ENCODE measurements at places on chromosomes 7 and 10. TPM values are rescaled to one million over a fixed set of nuclear protein-coding genes. Genes with fewer than 3 reads are reported as not detected.

DNA sequence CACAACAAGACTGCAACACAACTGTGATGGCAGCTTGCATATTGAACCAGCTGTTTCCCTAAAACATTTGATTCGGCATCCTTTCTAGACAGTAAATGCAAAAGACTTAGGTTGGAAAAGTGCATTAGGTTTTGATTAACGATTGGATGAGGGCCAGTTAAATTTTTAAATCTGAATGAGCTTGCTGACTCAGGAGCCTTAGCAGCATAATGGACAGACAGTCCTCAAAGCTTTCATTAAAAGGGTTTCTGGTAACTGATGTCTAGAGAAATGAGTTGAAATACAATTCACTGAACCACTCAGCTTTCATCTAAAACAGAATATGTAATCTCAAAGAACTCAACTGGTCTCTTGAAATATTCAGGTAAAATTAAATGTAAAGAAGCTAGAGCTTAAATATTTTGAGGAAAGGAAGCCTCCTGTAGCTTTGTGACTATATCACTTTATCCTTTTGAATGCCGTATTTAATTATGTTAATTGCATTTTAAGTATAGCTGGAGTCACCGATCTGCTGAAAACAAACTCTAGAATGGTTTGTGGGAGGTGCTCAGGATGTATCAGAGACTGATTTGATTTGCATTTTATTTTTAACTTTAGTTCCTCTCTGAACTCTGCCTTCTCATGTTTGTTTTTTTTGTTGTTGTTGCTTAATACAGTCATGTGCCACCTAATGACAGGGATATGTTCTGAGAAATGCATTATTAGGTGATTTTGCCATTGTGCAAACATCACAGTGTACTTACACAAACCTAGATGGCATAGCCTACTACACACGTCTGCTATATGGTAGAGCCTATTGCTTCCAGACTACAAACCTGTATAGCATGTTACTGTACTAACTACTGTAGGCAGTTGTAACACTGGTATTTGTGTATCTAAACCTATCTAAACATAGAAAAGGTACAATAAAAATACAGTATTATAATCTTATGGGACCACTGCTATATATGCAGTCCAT lies 29.2 kb upstream of the ATRNL1 start:
- no peak for DNase-seq

- DNase-seq, result no peak
These were observed 97.3 kb downstream of the CFAP58 start for GRCh38 chr10:104450954-104451353.

DNA sequence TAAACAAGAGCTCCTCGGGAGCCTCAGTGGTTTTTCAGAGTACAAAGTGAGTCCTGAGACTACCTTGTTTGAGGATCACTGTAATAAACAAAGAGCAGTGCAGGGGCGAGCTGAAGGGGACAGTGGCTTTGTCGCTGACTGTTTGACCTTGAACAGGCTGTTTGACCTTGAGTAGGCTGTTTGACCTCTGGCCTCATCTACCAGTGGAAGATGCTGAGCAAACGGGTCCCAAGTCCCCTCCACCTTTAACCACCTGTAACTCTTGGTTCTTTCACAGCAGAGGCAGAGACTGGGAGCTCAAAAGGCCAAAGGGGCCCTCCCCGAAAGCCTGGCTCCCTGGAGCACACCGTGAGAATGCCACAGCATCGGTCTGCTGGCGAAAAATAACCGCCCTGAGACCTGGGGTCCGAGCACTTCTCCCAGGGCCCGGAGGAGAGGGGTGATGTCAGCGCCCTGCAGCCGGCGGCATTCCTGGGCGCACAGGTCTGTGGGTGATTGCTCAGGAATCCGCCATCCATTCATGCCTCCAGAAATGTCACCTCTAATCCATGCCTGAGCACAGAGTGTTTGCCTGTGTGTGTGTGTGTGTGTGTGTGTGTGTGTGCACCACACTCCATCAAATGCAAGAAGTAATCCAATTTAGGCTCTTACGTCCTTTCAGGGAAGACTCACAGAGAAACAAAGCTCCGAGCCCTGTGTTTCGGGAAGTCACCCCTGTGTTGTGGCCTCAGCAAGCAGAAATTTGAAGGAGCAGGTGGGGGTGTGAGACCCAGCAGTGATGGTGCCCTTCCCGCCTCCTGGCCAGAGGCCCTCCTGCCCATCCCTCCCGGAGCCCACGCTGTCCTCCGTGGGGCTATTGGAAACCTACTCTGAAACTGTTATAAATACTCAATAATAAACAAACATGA lies 66.5 kb downstream of the ASB13 start:
- no peak for DNase-seq

GRCh38 chr10:49353026-49353894 lies 42.6 kb downstream of the DRGX start:
- DNase-seq, result no peak

DNA sequence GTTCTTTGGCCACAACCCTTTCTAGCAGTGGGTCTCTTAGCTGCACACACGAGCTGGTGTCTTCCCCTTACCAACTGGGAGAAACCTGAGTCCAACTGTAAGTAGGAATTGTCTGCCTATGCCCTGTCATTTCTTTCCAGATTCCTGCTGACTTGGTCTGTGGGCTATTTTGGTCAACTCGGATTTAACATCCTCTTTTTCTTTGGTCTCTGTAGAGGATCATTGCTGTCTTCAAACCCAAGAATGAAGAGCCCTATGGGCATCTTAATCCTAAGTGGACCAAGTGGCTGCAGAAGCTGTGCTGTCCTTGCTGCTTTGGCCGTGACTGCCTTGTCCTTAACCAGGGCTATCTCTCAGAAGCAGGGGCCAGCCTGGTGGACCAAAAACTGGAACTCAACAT lies 10.3 kb downstream of the PI4K2A start:
- no peak for DNase-seq

Gene HOXA11
- total RNA-seq, result not detected

Gene CHST15
- total RNA-seq, result 1.1 TPM

Gene IFIT1
- 7.5 TPM for total RNA-seq
